ENCODE measurements at places on chromosomes 7 and 10.
A peak's percentile ranks its signal among the peaks of the same experiment; 100 is the strongest.

DNA sequence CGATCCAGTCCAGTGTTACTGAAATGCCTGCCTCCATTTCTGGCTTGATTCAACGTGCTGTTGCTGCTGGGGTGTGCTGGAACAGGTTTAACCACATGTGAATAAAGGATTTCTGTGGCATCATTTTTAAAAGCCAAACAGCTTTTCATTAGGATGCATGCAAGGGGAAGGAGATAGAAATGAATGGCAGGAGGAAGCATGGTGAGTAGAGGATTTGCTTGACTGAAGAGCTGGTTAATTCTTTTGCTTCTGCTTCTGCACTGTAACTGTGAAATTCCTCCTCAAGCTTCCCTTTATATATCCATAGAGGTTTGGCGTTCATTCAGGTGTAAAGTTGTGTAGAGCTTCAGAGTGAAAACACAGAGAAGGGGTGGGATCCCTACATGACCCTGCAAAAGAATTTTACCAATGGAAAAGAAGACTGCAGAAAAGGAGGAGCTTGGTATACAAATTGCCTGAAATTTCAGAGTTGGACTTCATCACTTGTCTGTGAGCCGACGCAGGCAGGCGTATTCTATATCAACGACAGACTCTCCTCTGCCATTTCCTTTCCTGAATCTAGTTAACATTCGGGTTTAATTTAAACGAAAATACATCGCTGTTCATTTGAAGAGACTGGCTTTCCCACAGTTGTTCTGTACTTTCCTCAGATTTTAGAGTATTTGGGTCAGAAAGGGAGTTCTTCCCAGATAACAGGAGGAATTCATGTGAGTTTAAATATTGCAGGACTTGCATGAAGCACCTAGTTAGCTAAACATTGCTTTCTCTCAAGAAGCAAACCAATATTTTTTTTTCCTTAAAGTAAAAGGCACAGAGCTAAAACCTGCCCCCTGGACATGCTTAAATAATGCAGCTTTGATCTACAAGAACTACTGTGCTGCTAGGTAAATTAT, at the start of gene SOSTDC1:
Gene SOSTDC1, minus strand, starts transcription at position 270 of the 893 bp plus-strand sequence. Its CDS starts 70 bp downstream, at position 200.
- DNase-seq: no peak

GRCh38 chr10:80552151-80552646, 14.5 kb downstream of the SH2D4B start:
- DNase-seq: peak; percentile 83

GRCh38 chr7:98903246-98903645, 24.9 kb downstream of the TRRAP start:
- no peak for DNase-seq

- DNase-seq: no peak
Measured at GRCh38 chr10:43002596-43002995, 74.3 kb upstream of the RET start.

DNA sequence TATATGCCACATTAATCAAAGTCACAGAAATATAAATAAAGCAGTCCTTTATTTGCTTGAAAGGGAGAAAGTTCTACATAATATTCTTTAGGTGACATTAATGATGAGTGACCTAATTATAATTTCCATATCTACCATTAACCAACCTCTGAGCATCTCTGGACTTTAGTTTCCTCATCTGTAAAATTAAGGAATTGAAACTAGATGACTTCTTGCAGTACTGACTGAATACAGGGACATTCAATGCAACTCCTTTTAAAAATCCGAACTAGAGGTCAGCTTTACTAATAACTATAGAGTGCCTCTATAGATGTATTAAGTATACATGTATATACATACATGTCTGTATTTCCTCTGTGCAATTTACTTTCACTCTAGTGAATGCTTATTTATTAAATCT, 3.9 kb downstream of the FMC1 start:
- no peak for DNase-seq

DNA sequence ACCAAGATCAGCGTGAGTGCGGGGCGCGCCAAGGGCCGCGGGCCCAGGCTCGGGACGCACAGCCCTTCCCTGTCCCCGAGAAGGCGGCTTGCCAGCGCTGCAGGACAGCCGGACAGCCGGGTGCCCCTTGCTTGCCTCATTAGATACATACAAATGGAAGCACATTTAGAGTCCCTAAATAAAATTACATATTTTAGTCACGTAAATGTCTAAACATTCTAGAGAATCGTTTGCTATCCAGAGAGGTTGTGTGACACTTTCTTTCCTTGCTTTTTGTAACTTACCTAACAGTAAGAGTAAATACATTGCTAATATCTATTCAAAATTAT, 4.8 kb downstream of the VSTM2A start:
- DNase-seq: no peak

DNA sequence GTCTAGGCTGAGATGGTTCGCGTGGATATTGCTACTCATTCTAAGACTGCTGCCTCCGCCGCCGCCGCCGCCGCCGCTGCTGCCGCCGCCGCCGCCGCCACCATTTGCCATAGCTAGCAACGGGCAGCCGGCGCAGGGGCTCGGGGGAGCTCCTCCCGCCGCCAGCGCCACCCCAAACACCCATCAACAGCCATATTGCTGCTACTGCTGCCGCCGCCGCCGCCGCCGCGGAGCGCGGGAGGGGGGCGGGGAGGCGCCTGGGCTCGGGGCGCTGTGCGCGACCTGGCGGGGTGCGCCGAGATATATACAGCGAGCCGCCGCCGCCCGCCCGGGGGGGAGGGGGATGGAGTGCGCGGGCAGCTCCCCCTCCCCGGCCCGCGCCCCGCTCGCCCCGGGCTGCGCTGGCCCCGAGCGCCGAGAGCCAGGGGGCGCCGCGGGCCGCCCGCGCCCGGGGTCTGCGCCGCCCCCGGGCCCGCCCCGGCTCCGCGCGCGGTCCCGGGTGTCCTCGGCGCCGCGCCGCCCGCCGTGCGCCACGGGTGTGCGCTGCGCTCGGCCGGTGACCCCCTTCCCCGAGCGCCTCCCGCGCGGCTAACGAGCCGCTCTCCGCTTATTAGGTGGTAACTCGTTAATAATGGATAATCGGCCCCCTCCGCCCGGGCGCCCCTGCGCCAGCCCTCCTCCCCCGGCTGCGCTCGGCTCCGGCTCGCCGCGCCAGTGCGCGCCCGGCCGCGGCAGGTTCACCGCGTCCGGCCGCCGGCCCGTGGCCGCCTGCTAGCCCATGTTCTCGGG, at the start of gene KCNMA1:
Gene KCNMA1, minus strand, starts transcription at position 277 of the 789 bp plus-strand sequence.
- DNase-seq: peak; percentile 21

DNA sequence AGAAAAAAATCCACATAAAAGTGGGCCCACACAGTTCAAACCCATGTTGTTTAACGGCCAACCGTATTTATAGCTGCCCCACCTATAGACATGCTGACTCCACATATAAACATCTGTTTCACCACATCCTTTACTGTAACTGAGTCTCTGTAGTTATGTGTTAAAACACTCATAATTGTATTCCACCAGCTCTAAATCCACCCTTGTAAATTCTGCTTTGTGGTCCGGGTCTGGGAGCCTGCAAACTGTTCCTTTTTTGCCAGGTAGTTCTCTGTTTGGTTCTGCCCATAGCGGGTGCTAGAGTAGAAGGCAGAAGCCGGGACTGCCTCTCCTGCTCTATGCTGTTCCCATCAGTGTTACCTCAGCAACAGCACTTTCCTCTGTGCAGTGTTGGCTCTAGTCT, 20.2 kb upstream of the FHIP2A start:
- DNase-seq: no peak
